ENCODE measurements at places on chromosomes 13 and 19.

GRCh38 chr19:33963514-33963913 is 166.8 kb downstream of the KCTD15 start:
- DNase-seq, result no peak

DNA sequence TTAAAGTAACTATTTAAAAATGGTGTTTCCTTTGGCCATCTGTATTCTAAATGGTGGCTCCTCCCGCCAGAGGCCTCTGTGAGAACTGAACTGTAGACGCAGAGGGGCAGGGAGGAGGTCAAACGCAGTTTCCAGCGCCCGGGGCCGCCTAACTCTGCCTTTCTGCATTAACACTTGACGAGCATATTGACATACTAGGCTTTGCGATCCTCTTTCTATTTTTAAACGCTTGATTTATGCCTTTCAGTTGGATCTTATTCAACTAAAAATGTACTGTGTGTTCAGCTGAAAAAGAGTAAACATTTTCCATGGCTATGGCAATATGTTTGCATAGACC is 74.7 kb downstream of the SPACA7 start:
- no peak for DNase-seq

DNA sequence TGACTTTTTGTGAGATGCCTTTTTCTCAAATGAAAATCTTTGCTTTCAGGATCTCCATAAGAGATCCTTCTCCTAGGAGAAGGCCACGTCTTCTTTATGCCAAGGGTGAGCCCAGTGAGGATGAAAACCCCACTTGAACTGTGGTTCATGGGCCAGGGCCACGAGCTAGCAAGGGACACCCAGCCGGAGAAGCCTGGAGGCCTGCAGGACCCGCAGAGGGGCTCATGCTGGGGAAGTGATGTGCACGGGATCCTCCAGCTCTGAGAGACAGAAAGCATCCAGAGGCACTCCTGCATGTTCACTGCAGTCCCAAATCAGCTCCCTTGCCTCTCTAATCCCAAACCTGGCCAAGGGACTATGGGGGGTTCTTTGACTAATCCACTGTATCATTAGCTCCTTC is 168.9 kb downstream of the UQCRFS1 start:
- DNase-seq, result no peak

DNA sequence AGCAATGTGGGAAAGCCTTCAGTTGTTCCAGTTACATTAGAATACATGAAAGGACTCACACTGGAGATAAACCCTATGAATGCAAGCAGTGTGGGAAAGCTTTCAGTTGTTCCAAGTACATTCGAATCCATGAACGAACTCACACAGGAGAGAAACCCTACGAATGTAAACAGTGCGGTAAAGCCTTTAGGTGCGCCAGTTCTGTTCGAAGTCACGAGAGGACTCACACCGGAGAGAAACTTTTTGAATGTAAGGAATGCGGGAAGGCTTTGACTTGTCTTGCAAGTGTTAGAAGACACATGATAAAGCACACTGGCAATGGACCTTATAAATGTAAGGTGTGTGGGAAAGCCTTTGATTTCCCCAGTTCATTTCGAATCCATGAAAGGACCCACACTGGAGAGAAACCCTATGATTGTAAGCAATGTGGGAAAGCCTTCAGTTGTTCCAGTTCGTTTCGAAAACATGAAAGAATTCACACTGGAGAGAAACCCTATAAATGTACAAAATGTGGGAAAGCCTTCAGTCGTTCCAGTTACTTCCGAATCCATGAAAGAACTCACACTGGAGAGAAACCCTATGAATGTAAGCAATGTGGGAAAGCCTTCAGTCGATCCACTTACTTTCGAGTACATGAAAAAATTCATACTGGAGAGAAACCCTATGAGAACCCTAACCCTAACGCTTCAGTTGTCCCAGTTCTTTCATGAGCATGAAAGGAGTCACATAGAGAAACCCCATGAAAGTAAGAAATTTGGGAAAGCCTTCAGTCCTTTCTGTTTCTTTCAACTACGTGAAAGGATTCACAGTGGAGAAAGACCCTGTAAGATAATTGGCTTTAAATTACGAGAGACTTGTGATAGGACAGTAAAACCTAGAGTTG is 20.1 kb downstream of the ZNF627 start:
- DNase-seq, result no peak

GRCh38 chr19:11767633-11768133 is 883 bp downstream of the ZNF441 start:
- peak; percentile 9 for DNase-seq

DNA sequence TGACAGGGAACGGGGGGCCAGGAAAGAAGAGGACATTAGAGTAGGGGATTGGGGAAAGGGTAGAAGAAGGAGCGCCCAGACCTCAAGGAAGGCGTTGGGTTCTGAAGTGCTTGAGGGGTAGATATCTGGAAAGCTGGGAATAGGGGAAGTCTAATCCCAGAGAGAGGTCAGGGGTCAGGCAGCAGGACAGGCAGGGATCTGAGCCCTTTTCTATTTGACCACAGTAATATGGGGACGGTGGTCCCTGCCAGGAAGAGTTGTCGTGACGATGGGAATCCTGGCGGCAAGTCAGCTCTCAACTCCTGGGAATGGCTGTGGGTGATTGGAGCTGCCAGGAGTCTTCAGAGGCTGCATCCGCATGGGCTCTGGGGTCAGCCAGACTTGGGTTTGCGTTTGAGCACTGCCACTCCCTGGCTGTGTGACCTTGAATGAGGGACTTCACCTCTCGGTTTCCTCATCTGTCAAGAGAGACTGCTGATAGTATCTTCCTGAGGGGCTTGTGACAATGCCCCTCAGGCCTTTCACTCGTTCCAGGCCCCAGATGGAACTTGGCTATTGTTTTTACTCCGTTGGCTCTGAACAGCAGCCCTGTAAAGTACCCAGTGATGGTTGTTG is 1.3 kb downstream of the AP2A1 start:
- no peak for DNase-seq

GRCh38 chr13:113170511-113170910 is 12.1 kb downstream of the PROZ start:
- DNase-seq, result no peak

DNA sequence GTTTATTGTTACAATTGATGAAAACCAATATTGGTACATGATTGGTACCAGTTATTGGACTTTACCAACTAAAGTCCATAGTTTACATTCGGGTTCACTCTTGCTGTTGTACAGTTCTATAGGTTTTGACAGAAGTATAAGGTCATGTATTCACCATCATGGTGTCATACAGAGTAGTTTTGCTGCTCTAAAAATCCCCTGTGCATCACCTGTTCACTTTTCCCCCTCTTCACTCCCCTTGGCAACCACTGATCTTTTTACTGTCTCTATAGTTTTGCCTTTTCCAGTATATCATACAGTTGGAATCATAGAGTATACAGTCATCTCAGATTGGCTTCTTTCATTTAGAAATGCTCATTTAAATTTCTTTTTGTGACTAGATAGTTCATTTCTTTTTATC is 51.2 kb upstream of the MED4 start:
- DNase-seq, result no peak

Data from CD14-positive monocyte (primary cell).